ENCODE measurements at places on chromosomes 5 and 9.

DNA sequence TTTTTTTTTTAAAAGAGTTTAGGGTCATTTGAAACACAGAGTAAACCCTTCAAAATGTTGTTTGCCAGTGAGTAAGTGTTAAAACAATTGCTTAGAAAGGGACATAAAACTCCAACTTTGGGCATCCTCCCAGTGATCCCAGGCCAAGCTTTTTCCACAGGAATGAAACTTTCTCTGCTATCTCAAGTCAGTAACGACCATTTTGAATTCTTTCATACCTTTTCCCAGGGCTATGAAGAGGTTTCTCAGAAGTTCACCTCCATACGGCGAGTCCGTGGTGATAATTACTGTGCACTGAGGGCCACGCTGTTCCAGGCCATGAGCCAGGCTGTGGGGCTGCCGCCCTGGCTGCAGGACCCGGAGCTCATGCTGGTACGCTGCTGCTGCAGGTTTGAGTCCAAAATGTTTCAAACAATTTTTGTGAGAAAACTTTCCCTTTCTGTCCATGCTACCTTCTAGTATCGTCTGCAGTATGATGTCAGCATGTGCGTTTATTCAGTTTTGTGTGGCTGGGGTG, 16.8 kb downstream of the OTULIN start:
- no peak for DNase-seq

GRCh38 chr5:178545176-178545575, 45.0 kb downstream of the COL23A1 start:
- no peak for DNase-seq

GRCh38 chr9:86508208-86508903, 154.1 kb upstream of the TUT7 start:
- no peak for DNase-seq

- DNase-seq, result no peak
These were observed 286.9 kb downstream of the PARP8 start for GRCh38 chr5:50953290-50953689.

DNA sequence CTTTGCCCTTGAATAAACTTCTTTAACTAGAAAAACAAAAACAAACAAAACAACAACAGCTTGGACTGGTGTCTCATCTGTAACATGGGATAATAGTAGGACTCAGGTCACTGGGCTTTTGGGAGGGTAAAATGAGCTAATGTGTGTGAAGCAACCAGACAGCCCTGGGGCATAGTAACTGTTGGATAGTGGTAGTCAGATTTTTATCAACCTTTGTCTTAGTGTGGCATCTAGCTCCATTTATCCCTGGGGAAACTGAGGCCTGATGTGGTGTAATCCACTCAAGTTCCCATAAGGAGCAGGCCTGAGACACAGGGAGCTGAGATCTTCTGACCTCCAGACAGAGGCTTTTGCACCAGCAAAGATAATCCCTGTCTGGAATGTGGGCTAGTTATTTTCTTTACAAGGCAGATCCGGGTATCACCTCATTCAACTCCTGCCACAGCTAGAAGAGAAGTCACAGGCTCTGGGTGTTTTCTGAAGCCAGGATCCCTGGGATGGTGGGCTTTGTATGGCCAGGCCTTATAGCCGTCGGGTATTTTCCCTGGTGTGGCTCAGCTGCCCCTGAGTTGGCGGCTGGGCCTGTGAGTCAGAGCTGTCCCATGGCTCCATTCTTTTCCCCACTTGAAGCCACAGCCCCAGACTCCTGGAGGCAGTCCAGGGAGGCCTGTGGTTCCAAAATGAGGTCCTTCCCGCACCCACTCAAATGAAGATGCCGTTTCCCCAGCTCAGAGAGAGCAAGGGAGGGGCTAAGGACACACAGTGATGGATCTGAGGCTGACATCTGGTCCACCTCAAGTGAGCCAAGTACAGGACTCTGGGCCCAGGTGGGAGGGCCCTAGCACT, 26.1 kb upstream of the CSF1R start:
- DNase-seq, result no peak

DNA sequence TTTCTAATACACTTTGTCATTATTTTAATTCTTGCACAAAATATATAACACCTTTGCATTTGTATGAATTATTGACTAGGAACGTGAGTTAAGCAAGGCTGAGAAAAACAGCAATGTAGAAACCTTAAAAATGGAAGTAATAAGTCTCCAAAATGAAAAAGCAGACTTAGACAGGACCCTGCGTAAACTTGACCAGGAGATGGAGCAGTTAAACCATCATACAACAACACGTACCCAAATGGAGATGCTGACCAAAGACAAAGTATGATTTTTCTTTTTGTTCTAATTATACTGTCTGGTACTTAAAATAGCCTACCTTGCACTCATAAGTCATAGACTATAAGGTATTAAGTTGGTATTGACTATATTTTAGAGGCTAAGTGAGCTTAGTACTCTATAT, 34.4 kb downstream of the RAD50 start:
- DNase-seq, result no peak

- DNase-seq, result no peak
These were observed 82.9 kb downstream of the CCDC171 start for GRCh38 chr9:15635752-15636151.

- no peak for DNase-seq
These were observed 249.5 kb downstream of the ISL1 start for GRCh38 chr5:51632793-51633192.

- DNase-seq, result no peak
These were observed 168.7 kb upstream of the GNA14 start for GRCh38 chr9:77816641-77817341.

- no peak for DNase-seq
These were observed 85.3 kb downstream of the SPATA31D1 start for GRCh38 chr9:82073551-82074543.

DNA sequence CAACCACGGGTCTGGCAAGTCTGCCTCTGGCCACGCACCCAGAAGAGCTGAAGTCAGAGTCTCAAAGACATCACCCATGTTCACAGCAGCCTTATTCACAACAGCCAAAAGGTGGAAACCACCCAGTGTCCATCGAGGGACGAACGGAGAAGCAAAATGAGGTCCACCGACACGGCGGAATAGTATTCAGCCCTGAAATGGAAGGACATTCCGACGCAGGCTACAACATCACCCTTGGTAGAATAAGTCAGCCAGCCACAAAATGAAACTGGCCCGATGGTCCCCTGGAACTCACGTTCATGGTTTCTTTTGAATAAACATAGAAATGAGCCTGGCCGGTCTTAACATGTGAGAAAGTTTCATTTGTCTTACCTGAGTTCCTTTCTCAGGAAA, 16.9 kb downstream of the CCDC187 start:
- DNase-seq, result no peak

GRCh38 chr5:10989577-10990263, 228.7 kb upstream of the DAP start:
- DNase-seq, result no peak

- no peak for DNase-seq
These were observed 33.4 kb upstream of the ADAMTS2 start for GRCh38 chr5:179378441-179379271.

- no peak for DNase-seq
These were observed 170.5 kb downstream of the COL23A1 start for GRCh38 chr5:178419651-178420050.

- DNase-seq, result no peak
These were observed 73.3 kb downstream of the DPYSL3 start for GRCh38 chr5:147436596-147436995.

DNA sequence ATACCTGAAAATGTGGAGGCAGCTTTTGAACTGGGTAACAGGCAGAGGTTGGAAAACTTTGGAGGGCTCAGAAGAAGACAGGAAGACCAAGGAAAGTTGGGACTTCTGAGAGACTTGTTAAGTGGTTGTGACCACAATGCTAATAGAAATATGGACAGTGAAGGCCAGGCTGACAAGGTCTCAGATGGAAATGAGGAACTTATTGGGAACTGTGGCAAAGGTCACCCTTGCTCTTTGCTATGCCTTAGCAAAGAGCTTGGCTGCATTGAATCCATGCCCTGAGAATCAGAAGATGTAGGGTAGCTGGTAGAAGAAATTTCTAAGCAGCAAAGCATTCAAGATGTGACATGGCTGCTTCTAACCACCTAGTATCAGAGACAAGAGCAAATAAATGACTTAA, 244.4 kb upstream of the ADRA1B start:
- no peak for DNase-seq

DNA sequence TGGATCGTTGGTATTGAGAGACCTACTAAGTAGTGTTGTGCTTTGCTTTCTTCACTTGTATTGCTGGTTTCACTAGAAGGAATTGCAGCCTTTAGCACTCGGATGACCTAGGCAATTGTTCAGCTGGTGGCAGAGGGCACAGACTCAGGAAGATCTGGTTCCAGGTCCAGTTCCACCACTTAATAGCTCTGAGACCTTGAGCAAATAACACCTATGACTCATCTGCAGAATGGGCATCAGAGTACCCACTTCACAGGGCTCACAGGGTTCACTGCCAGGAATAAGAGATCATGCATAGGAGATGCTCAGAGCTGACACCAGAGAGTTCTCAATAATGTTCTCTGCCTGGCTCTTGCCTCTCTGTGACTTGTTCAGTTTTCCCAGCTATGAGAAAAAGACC, 133.6 kb downstream of the SIL1 start:
- DNase-seq, result no peak

GRCh38 chr9:97575673-97576200, 57.4 kb downstream of the TSTD2 start:
- DNase-seq, result no peak

GRCh38 chr9:131068076-131068816, 28.1 kb upstream of the AIF1L start:
- no peak for DNase-seq

DNA sequence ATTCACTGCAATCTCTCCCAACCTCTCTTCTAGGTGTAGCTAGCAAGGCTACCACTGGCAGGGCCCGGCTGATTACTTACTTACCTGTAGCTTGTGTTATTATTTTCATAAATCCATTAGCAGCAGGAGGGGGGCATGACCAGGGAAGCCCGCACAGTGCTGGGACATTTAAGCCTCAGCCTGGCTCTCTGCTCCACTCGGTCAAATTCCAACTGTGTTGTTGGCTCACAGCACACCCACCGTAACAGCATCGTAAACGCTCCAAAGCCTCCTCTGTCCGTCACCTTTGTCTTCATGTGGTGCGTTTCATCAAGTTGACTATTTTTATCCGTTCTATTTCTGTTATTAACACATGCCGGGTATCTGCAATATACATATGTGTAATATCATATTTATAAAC, 264.7 kb downstream of the NSG2 start:
- DNase-seq, result no peak

- no peak for DNase-seq
These were observed 1206.0 kb upstream of the C9orf72 start for GRCh38 chr9:28779243-28779642.

- DNase-seq, result no peak
These were observed 237.0 kb downstream of the PAPPA start for GRCh38 chr9:116390303-116391228.

DNA sequence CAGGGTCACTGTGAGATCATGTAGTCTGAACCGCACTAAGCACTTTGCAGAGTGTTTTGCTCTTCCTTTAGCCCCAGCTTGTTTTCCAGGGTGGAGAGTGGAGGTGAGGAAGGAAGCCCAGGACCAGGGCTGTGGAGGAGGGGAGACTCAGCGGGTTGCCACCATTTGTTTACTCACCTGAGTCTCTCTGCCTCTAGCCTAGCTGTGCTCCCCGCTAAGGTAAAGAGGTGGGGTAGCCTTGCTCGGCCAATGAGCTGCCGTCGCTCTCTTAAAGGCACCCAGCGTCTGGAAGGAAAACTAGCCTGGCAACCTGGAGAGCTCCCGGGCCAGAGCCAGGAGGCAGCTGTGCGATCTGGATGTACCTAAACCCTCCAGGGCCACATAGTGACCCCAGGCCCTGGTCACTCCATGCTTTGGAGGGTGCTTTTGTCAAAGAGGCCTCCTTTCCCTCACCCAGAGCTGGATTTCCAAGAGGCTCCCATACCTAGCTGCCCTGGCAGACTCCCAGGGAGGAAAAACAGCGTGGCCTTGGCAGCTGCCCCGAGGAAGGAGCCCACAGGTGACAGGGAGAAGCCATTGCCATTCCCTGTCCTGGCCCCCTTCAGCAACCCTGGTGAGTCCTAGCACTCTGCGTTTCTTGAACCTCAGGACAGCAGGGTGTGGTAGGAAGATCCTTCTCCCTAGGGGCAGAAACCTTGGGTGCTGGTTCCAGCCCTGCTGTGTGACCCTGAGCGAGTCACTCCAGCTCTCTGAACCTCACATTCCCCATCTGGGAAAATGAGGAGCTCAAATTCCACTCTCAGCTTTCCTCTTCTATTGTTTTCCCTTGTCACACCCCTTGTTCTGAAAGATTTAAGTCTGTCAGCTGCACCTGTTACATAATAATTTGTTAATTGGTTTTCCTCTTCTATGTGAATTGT, 42.4 kb upstream of the LARP1 start:
- DNase-seq, result no peak

GRCh38 chr9:109475526-109475925, 22.6 kb downstream of the PTPN3 start:
- no peak for DNase-seq

GRCh38 chr5:160260881-160261815, 31.8 kb downstream of the FABP6 start:
- DNase-seq, result no peak

DNA sequence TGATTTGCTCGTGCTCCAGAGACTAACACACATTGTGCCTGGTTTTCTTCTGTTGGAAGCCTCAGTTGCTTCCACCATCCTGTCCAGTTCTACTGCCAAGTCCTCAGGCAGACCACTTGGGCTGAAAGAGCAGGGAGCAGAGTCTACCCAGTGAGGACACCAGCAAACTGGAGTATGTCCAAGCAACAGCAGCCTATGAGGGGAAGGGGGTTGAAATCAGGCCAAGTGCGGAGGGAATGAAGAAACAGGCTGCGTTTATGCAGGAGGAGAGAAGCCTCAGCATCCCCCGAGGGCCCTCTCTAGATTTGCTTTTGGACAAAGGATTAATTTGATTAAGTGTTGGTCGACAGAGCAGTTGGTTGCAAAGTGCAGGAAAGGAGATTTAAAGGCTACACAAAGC, 14.5 kb downstream of the DOCK2 start:
- no peak for DNase-seq

GRCh38 chr5:174501461-174502069, 222.8 kb upstream of the MSX2 start:
- no peak for DNase-seq

- DNase-seq, result no peak
These were observed 1853.3 kb downstream of the EFNA5 start for GRCh38 chr5:105817416-105817815.

DNA sequence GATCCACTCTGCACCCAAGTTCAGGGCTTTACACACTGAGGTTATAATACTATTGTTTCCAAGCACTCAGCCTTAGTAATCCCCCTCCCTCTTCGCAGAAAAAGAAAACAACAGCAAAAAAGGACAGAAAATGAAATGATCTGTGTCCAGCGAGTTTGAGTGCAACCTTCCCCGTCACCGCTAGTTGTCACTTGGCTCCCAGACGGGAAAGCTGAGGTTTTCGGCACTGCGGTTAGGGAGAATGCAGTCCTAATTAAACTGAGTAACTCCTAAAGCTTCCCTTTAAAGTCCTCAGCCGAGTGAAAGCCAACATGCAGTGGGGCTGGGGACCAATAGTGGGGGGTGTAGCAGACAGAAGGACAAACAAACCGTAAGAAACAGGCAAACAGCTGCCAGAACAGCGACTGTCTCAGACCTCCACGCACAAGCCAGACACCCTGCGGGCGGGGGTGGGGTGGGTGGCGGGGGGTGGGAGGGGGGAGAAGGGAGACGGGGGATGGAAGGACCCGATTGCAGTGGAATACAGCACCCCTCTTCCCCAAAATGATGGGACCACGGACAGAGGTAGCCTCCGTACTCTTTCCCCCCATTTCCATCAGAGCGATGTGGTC, 680 bp downstream of the GLRA1 start:
- no peak for DNase-seq

Measured in KG1 (cell line).